ENCODE measurements at places on chromosomes 5 and 9.

DNA sequence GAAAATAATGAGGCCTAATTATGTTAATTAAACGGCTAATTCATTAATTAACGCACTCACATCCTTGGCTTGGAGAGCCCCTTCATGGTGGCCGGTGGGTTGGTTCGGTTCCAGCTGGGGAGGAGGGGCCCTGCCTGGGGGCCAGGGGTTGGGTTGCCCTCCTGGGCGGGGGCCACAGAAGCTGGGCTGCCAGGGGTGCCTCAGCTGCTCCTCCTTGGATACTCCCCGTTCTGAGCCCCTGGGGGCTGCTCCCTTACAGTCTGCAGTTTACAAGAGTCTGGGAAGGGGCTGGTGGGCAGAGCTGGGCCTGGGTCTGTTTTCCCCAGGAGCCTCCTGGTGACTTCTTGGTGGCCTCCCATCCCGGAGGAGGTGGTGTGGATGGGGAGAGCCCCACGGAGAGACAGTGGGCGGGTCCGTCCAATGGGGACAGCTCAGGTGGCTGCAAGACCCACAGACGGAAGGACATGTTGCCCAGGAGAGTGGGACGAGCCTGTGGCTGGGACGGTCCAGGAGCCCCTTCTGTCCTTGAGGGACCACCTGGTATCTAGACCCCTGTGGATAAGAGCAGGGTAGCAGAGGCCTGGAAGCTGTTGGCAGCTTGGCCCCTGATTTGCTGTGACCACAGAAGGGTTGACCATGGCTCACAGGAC, 277.5 kb downstream of the PBX3 start:
- DNase-seq = no peak

DNA sequence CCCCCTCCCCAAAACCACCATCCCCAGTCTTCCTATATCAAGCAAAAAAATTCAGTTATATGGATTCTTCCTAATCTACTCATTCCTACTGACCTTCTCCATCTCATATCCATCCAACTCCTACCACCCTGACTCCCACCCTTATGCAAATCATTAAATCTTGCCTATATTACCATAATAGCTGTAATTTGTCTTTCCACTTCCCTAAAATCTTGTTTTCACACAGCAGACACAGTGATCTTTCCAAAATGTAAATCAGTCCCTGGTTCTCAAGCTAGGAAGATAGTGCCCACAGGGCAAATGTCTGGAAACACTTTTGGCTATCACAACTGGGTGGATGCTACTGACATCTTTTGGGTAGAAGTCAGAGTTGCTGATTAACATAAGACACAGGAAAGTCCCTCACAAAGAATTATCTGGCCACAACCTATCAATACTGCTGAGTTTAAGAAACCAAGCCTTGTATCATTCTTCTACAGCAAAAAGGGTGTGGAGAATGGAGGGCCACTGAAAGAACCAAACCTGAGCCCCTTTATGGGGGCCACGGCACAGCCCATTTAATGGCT, 1.4 kb downstream of the SRA1 start:
- peak; percentile 42 for DNase-seq

- no peak for DNase-seq
These were observed 32.4 kb downstream of the PCDHGC5 start for GRCh38 chr5:141521244-141521781.

GRCh38 chr9:91039125-91039834, 237.7 kb downstream of the SYK start:
- DNase-seq = no peak

DNA sequence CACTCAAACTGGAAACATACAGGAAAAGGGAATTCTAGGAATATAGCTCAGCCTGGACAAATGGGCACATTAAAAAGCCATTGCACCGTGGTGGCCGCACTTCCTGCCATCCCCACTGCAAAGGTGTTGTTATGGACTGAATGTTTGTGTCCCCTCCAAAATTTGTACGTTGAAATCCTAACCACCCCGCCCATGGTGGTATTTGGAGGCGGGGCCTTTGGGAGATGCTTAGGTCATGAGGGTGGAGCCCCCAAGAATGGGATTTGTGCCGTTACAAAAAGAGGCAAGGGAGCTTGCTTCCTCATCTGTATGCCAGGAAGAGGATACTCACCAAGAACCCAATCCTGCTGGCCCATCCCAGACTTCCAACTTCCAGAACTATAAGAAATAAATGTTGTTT, 1.1 kb upstream of the CMBL start:
- no peak for DNase-seq

DNA sequence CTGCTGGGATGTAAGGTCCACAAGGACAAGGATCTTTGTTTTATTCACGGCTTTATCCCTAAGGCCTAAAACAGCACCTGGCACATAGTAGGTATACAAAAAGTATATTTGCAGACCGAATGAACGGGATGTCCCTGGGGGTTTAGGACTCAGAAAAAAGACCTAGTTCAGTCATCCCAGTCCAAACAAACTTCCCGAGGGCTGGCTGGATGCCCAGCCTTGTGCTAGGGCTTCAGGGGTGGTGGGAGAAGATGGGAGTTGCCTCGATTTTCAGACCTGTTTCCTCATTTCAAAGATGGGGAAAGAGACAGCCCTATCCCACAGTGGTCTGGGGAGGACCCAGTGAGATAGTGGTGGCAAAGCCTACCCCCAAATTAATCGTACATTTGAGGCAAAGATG, 3.0 kb upstream of the PROB1 start:
- no peak for DNase-seq
